ENCODE measurements at places on chromosomes 2 and 18.

GRCh38 chr2:46632349-46632748, 153.0 kb downstream of the TMEM247 start:
- peak; percentile 9 for DNase-seq

- DNase-seq, result no peak
Observed at GRCh38 chr18:48693625-48694262, 154.9 kb downstream of the CTIF start.

DNA sequence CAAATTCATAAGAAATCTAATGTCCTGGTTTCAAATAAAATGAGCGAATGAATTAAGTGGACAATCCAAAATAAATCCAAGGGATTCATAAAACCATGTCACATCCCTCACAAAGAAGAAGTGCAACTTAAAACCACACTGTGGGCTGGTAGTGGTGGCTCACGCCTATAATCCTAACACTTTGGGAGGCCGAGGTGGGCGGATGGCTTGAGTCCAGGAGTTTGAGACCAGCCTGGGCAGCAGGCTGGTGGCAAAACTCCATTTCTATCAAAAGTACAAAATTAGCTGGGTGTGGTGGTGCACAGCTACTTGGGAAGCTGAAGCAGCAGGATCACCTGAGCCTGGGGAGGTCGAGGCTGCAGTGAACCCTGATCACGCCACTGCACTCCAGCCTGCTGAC, 25.4 kb downstream of the FAM98A start:
- no peak for DNase-seq

- no peak for DNase-seq
Observed at GRCh38 chr2:158686210-158686691, 108.9 kb upstream of the DAPL1 start.

DNA sequence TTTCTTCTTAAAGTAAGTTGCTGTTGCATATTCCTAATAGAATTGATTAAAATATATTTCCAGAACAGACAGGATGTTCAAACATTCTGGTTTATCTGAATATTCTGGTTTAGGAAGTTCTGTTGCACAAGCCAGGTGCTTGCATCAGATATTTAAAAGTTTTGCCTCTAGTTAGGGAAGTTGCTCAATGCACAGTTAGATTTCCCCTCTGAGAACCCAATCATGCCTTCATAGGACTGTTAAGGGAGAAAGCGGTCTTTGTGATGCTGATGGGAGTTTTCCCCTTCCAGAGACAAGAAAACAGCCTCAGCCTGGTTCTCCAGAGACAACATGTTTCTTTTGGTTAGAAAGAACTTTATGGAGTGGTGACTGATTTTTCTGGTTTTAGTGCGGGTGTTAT, 65.6 kb upstream of the REV1 start:
- no peak for DNase-seq

GRCh38 chr2:240402566-240403272, 32.7 kb upstream of the GPC1 start:
- DNase-seq, result no peak

- no peak for DNase-seq
Observed at GRCh38 chr2:233075966-233076339, 15.8 kb downstream of the INPP5D start.

GRCh38 chr2:135285391-135285790, 233.3 kb downstream of the RAB3GAP1 start:
- no peak for DNase-seq

DNA sequence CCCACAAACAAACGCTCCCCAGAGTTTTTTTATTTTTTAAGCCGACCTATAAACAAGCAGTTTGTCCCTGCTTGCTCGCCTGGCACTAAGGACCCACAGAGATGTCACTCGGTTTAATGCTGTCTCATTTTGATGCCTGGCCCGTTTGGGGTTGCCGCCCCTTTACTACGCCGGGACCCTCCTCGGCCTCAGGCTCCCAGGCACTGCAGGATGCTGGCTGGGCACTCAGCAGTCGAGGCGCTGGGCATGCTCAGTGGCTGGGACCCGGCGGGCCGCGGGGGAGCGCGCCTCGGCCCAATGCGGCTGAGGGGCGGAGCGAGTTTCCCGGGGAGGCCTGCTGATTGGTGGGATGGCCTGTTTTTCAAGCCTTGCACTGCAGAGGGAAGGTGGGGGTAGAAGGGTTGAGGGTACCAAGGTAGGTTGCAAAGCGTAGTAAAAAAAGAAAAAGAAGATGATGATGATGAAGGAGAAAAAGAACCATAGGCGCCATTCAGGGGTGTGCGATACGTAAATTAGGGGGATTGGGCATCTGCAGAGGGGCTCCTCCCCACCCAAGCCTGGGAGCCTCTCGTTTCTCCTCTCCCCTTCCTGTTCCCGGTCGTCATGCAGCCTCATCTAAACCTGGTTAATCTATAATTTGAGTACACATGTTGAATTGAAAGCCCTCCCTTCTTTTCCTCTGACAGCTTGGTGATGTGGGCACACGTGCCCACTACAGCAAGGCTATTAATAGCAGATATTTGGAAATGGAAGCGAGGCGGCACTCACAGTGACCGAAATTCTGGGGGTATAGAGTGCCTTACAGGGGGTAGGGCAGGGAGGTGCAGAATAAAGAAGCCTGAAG, 1.5 kb upstream of the IRS1 start:
- peak; percentile 84 for DNase-seq

GRCh38 chr18:57715671-57716070, 87.4 kb downstream of the ATP8B1 start:
- DNase-seq, result no peak

DNA sequence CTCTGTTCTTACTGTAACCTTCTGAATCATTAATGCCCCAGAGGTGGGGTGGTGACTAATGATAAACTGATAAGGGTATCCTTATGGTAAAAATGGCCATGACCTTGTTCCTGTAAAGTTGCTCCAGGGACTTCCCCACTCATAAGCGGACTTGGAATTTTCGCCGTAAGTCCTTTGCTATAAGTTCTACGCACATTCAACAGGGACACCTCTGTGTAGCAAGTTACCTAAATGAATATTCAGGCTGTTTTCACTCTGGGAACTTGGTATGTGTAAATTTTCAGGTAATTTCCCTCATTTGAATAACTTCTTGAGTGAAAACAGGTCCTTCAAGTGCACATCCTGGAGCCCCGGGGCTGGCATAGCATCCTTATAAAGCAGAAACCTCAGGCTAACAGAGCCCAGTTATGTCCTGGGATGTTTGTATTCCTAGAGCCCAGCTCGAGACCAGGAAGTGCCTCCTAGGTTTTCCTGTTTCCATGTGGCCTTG, 9.4 kb upstream of the AGFG1 start:
- DNase-seq, result no peak

DNA sequence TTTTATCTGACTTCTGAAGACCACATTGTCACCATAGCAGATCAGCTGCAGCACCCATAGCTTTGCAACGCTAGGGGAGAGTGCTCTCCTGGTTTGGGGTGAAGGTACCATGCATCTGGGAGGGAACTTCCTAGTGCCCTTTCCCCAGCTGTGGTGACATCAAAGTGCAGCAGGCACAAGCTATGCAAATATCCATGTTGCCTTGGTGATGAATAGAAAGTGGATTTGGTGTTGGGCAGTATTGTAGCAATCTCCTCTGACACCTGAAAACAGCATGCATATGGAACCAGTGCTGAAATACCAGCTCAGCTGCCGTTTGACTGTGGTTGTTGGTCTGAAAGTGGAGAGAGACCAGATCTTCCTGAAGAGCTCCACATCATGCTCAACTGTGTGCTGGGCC, 37.1 kb downstream of the BCL2L11 start:
- no peak for DNase-seq

GRCh38 chr2:227933884-227934283, 62.5 kb downstream of the DAW1 start:
- DNase-seq, result no peak

GRCh38 chr2:61181382-61182058, 19.5 kb downstream of the C2orf74 start:
- no peak for DNase-seq

DNA sequence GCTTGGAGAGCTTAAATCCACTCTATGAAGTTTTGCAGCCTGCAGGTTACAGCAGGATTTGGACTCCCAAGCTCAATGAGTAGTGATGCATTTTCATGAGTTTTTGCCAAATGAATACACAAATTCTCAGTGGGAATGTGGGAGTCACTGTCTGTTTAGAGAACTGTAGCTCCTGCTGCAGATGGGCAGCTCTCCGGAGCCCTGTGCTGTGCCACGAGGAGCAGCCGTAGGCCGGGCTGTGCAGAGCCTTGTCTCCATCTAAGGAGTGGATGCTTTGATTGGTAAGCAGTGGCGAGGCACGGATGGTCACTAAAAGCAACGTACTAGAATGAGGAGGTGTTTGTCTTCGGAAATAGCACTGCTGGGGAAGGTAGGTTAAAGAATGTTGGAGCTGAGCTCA, 96.0 kb upstream of the NFATC1 start:
- DNase-seq, result no peak

DNA sequence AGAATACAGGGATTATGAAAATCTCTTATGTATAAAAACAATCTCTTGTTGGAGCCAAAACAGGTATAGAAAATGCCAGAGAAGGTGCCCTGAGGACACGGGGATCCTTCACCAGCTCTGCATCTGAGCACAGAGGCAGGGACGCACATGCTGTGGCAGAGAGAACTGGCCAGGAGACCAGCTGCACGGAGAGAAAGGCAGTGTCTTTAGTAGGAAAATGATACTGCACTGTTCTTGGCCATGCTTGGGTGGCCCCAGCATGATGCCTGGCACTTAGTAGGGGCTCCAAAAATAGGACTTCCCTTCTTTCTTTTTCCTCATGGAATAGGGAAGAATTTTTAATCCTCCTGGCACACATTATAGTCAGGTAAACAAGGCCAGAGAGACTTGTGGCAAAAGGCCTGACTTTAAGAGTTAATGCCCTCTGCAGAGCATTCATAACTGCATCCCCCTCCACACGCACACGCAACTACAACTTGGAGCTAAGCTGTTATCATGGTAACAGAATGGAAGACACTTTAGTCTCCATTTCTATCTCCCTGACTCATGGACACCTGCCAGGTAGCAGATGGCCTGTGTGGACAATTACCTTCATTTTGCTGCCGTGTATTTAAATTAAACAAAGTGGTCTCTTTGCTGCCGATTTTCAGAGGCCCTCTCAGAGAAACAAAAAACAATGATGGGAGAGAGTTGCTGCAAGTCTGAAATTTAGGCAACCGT, 59.7 kb upstream of the DNMT3A start:
- peak; percentile 79 for DNase-seq

GRCh38 chr2:116874021-116874420, 940.5 kb upstream of the DDX18 start:
- DNase-seq, result no peak

GRCh38 chr18:31486165-31486564, 11.8 kb upstream of the DSG2 start:
- no peak for DNase-seq

GRCh38 chr2:162126111-162126519, 25.9 kb downstream of the GCG start:
- DNase-seq, result no peak

GRCh38 chr18:8889489-8889888, 184.1 kb downstream of the MTCL1 start:
- no peak for DNase-seq

DNA sequence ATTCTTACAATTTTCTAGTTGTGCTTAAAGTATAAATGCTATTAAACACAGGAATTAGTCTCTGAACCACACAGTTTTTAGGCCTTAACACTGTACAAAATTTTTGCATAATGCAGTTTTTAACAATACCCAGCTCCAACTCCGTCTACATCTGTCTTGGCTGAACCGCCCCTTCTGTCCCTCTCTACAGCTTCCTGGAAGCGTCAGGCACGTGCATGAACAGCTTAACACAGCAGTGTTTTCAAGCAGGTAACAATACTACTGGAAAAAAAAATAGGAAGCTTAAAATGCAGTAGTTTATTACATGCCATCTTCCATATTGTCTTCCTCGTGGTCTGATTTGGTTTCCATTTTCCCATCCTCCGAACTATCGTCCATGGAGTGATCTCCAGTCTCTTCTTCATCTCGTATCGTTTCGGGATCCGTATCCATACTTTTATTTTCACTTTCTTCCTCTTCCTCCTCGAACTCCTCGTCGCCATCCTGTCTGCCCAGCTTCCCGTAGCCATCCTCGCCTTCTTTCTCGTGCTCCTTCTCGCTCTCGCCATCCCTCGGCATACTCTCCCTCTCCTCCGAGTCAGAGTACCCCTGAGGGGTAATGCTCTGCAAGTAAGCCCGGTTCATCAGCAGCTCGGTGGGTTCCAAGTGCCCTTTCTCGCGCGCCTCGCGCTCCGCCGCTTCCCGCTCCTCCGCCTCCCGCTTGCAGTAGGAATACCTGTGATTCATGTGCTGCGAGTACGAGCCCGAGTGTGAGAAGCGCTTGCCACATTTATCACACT, 130.6 kb downstream of the ZEB2 start:
- peak; percentile 42 for DNase-seq

DNA sequence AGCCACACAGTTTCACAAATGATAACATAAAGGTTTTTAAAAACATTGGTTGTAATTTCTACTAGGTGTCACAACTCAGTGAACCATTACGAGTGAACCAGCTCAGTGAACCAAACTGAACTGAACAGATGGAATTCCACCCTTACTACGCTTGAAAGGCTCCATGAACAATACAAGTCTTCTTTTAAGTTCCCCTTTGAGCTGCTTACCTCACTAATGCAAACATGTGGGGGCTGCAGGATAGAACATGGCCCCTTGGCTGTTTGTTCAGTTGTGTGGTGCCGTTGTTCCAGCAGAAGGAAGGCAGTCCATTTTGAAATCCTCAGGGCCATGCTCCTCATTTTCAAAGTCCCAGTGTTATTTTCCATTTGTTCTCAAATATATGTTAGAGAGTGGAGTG, 30.7 kb upstream of the KLHL14 start:
- DNase-seq, result peak; percentile 5

DNA sequence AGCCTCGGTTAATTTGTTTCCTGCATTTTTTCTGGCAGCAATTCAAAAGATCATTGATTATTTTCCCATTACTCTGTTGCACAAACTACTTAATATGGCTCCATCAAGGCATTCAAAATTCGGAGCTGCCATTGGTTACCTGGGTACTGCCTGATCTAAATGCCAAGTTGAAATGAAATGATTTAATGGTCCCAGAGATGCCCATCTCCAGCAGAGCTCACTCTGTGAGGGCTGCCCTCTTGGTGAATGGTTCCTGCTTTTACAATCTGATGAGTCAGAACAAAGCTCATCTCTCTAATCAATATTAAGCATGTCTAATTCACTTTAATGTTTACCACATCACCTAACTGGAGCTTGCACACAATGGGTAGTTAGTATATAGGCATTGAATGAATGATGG, 126.1 kb downstream of the CTNNA2 start:
- peak; percentile 77 for DNase-seq

- no peak for DNase-seq
Observed at GRCh38 chr2:84424152-84424551, 34.9 kb downstream of the SUCLG1 start.

DNA sequence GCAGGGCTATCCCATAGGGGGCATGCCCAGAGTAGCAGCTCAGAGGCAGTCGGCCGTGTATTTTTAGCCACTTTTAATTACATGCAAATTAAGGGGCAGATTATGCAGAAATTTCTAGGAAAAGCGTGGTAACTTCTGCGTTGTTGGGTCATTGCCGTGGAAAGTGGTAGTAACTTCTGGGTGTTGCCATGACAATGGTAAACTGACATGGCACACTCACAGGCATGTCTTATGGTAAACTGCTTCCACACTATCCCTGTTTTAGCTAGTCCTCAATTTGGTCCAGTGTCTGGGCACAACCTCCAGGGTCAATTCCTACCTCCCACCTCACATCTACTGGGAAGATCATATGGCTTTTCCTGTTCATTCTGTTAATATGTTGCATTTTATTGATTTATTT, 428.9 kb upstream of the FANCL start:
- no peak for DNase-seq
